IPS DF 6.9 (cell line): ENCODE measurements at places on chromosomes 5 and 9.

- H3K27ac ChIP-seq, result no peak overlapping the region
- H3K27me3 ChIP-seq, result no peaks in the 10 kb centered on the region; the same call in 1 of the 2 replicates
- no peak for DNase-seq
- H3K4me3 ChIP-seq, result no peak overlapping the region
- peaks cover 5% of the 10 kb centered on the region; the same call in 1 of the 2 replicates for H3K4me1 ChIP-seq
- H3K36me3 ChIP-seq, result no peaks in the 10 kb centered on the region
Measured at GRCh38 chr9:93049491-93049890, 9.0 kb upstream of the SUSD3 start.

DNA sequence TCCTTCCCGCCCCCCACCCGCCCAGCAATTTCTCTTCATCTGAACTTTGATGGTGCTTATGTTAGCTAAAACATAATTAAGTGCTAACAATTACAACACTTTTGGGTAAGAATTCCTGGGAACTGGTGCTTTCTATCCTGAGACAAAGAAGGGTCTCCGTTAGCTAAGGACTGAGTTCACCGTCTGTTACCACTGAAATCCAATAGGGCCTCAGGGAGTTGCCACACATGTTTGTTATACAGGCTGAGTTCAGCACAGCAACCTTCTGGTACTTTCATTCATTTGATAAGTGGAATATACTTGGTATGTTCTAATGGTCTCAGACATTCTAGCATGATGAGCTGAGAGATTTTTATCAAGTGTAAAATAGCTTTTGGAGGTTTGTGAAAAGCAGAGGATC, 437.9 kb downstream of the EFNA5 start:
- H3K36me3 ChIP-seq, result no peaks in the 10 kb centered on the region
- no peaks in the 10 kb centered on the region for H3K4me1 ChIP-seq
- DNase-seq, result no peak
- no peak overlapping the region for H3K4me3 ChIP-seq
- no peak overlapping the region for H3K27ac ChIP-seq
- H3K27me3 ChIP-seq, result no peaks in the 10 kb centered on the region

- no peaks in the 10 kb centered on the region for H3K4me1 ChIP-seq
- no peak overlapping the region for H3K4me3 ChIP-seq
- H3K36me3 ChIP-seq, result no peaks in the 10 kb centered on the region
- H3K27ac ChIP-seq, result no peak overlapping the region
- no peaks in the 10 kb centered on the region for H3K27me3 ChIP-seq
Measured at GRCh38 chr5:154728939-154729588, 26.1 kb upstream of the LARP1 start.

DNA sequence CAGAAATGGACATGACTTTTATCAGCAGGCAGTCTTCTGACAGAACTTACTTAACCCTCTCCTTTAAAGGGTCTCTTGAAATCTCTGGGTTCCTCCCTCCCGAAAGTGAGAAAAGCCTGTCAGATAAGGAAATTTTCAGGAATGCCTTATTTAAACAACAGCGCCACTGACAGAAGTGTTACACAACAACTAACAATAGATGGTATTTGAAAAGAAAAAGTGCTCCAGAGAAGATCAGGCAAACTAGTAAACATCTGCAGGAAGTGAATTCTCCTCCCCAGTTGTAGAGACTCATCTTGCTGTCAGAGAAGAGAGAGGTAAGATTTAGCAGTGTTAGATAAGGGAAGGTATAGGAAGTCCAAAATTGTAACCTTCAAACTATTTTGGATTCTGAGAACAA, 107.2 kb upstream of the NFIL3 start:
- no peaks in the 10 kb centered on the region for H3K36me3 ChIP-seq
- DNase-seq, result no peak
- no peak overlapping the region for H3K4me3 ChIP-seq
- peaks cover 1% of the 10 kb centered on the region; the same call in 1 of the 2 replicates for H3K4me1 ChIP-seq
- H3K27ac ChIP-seq, result no peak overlapping the region

DNA sequence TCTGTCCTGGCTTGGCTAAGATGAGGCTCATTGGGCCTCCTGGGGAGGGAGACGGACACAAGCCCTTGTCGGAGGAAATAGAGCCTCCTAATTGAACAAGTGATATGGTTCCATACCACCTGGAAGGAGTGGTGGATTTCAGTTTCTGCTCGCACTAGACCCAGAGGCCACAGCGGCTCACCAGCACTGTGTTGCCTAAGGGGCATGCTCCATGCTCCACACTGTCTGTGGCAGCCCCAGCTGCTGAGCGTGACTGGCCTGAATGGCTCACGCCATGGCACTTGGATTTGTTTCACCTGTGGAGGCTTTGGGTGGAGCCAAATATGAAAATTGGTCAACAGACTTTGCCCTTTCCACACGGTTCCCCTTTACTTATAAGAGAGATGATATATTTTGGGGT, 181.1 kb downstream of the HSPA4 start:
- no peaks in the 10 kb centered on the region for H3K4me1 ChIP-seq
- DNase-seq, result no peak
- no peak overlapping the region for H3K4me3 ChIP-seq
- H3K27me3 ChIP-seq, result no peaks in the 10 kb centered on the region
- no peak overlapping the region for H3K27ac ChIP-seq

- H3K4me3 ChIP-seq, result no peak overlapping the region
- no peak for DNase-seq
- H3K36me3 ChIP-seq, result no peaks in the 10 kb centered on the region
- no peak overlapping the region for H3K27ac ChIP-seq
Measured at GRCh38 chr5:81878333-81878732, 93.5 kb upstream of the ATG10 start.

DNA sequence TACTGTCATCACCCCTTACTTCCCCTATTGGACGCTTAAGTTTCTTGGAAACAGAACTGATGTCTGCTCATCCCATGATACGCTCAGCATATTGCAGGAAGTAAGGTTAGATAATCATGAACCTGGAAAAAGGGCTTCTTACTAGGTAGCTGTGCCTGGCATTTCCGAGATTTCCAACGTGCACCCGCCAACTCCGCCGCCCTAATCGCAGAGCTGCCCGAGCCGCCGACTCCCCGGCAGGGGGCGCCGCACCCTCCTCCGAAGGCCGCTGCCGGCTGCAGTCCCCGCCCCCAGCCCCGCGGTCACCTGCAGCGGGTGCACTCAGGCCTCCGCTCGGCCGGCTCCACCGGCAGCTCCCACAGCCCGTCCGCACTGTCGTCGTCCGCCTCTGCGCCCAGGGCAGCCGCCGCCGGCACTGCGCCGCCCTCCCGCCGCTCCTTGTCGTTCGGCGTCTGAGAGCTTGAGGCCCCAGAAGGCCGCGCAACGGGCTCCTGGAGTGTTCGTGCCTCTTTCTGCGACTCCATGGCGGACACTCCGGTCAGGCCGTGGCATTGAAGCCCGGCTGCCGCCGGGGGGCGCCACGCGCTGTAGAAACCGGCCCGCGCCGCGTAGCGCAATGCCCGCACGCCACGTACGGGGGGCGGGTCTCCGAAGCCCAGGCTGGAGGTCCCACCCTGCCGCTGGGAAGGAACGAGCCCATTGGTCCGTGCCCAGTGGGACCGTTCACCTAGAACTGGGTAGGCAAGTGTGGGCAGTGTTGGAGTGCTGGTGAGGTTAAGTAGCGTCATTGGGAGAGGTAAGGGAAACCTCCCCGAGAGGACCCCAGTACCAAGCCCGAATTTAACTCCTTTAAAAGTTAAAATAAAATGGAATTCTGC, at the start of gene DTWD2:
DTWD2 (minus strand) TSS at position 560 of the 878 bp plus-strand sequence; CDS start at position 524, 36 bp downstream.
- H3K36me3 ChIP-seq, result no peaks in the 10 kb centered on the region
- peaks cover 1% of the 10 kb centered on the region; the same call in 1 of the 2 replicates for H3K4me1 ChIP-seq
- DNase-seq, result peak; percentile 96
- H3K4me3 ChIP-seq, result peak within 1 kb of the TSS; percentile 74
- H3K27ac ChIP-seq, result no peak within 1 kb of the TSS
- no peaks in the 10 kb centered on the region for H3K27me3 ChIP-seq

- H3K36me3 ChIP-seq, result no peaks in the 10 kb centered on the region
- no peak for DNase-seq
- no peak overlapping the region for H3K27ac ChIP-seq
- no peaks in the 10 kb centered on the region for H3K27me3 ChIP-seq
- H3K4me1 ChIP-seq, result peaks cover 33% of the 10 kb centered on the region; the same call in 1 of the 2 replicates
Measured at GRCh38 chr9:131405428-131405827, 11.5 kb downstream of the PRRC2B start.

DNA sequence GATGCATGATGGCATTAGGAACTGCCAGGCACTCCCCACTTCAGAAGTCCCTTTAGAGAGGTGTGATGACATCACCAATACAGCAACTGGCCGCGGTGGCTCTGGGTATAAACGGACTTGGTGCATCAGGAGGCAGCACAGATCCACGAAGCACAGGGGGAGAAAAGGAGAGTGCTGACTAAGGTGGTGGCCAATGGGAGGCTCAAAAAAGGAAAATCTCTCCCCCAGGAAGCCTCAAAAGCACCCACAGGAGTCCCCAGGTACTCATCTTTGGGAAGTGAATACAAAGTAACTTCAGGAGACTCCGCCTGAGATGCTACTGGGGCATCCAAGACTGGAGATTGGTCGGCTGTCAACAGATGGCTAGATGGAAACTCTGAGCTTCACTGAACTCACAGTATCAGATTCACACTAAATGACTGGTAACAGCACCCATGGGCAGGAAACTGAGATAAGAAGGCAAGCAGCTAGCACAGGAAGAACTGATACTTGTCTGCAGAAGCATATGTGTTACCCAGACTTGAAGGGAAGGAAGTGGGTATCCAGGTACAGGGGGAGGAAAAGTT, 7.6 kb downstream of the TTC39B start:
- 0 out of 2 replicates have a peak, but pooled peaks cover 1% of the 10 kb centered on the region for H3K4me1 ChIP-seq
- H3K4me3 ChIP-seq, result no peak overlapping the region
- H3K27me3 ChIP-seq, result no peaks in the 10 kb centered on the region

GRCh38 chr9:37596504-37596903, 4.1 kb upstream of the TOMM5 start:
- H3K27ac ChIP-seq, result no peak overlapping the region
- no peak for DNase-seq
- no peaks in the 10 kb centered on the region for H3K36me3 ChIP-seq
- H3K4me3 ChIP-seq, result no peak overlapping the region
- no peaks in the 10 kb centered on the region; the same call in 1 of the 2 replicates for H3K27me3 ChIP-seq

- H3K4me1 ChIP-seq, result no peaks in the 10 kb centered on the region
- no peak overlapping the region for H3K27ac ChIP-seq
- H3K36me3 ChIP-seq, result no peaks in the 10 kb centered on the region
- H3K4me3 ChIP-seq, result no peak overlapping the region
- H3K27me3 ChIP-seq, result no peaks in the 10 kb centered on the region
Measured at GRCh38 chr9:124197177-124198095, 60.3 kb upstream of the NEK6 start.

DNA sequence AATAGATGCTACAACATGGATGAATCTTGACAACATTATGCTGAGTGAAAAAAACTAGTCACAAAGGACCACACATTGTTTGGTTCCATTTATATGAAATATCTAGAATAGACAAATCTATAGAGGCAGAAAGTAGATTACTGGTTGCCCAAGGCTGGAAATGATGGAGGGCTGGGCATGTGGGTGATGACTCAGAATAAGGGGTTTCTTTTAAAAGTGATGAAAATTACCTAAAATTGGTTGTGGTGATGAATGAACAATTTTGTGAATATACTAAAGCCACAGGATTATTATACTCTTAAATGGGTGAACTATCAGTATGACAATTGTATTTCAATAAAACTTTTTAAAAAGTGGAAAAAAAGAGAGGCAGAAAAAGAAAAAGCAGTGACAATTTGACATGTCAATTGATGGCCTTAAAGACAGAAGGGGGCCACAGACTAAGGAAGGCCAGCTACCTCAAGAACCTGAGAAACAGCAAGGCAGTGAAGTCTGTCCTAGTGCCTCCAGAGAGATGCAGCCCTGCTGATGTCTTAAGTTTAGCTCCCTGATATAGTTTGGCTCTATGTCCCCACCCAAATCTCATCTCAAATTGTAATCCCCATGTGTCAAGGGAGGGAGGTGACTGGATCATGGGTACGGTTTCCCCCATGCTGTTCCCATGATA, 182.7 kb downstream of the PIK3R1 start:
- no peaks in the 10 kb centered on the region for H3K36me3 ChIP-seq
- H3K27me3 ChIP-seq, result no peaks in the 10 kb centered on the region
- no peak overlapping the region for H3K27ac ChIP-seq
- no peak overlapping the region for H3K4me3 ChIP-seq
- DNase-seq, result no peak
- H3K4me1 ChIP-seq, result no peaks in the 10 kb centered on the region

GRCh38 chr9:116605904-116606341, 81.2 kb upstream of the TRIM32 start:
- H3K27me3 ChIP-seq, result no peaks in the 10 kb centered on the region
- no peaks in the 10 kb centered on the region for H3K36me3 ChIP-seq
- no peak overlapping the region for H3K4me3 ChIP-seq
- peaks cover 1% of the 10 kb centered on the region; the same call in 1 of the 2 replicates for H3K4me1 ChIP-seq
- H3K27ac ChIP-seq, result no peak overlapping the region
- DNase-seq, result no peak

DNA sequence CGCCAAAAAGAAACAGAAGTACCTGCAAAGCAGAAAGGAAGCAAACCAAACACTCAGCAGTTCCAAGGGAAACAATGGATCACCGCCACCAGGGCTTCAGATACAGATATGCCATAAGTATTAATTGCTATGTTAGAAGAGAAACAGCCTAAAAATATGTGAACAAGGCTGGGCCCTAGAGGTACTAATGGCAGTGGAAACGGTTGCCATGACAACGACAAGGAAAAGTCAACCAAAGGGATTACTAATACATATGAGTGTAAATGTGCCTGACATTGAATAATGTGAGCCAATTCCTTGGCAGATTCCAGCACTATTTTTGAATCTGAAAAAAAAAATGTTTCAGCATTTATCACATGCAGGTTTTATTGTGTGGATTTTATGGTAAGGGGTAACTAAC, 75.0 kb downstream of the CAVIN4 start:
- H3K36me3 ChIP-seq, result no peaks in the 10 kb centered on the region
- H3K4me1 ChIP-seq, result no peaks in the 10 kb centered on the region

- H3K27me3 ChIP-seq, result no peaks in the 10 kb centered on the region
- H3K4me1 ChIP-seq, result no peaks in the 10 kb centered on the region
- no peak overlapping the region for H3K27ac ChIP-seq
- no peaks in the 10 kb centered on the region for H3K36me3 ChIP-seq
- peak; percentile 43 for DNase-seq
- H3K4me3 ChIP-seq, result no peak overlapping the region
Measured at GRCh38 chr9:7844242-7844641, 44.7 kb upstream of the DMAC1 start.

DNA sequence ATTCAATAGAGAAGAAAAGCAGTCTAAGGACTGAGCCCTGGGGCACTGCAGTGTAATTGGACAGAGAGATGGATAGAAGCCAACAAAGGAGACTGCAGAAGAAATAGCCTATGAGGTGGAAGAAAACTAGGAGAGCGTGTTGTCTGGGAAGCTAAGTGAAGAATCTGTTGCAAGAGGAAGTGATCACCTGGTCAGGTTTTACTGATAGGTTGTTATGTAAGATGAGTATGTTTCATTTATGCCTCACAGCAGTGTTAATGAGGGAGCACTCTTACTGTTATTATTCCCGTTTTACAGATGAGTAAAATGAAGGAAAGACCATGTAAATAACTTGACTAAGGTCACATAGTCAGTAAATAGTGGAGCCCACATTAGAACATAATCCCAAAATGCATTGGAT, 80.0 kb upstream of the GRHPR start:
- no peaks in the 10 kb centered on the region for H3K36me3 ChIP-seq
- no peak for DNase-seq
- H3K4me3 ChIP-seq, result no peak overlapping the region
